Stimulated activated CD4-positive, alpha-beta T cell treated with anti-CD3 and anti-CD28 coated beads, Interleukin-15, amount 100 ng/mL, for 1 hour (primary cell): ENCODE measurements at places on chromosomes 2 and 18.

GRCh38 chr2:170747921-170748320 lies 22.3 kb upstream of the ERICH2 start:
- no peak for DNase-seq

GRCh38 chr2:237995036-237995435 lies 28.2 kb downstream of the UBE2F start:
- DNase-seq = no peak

DNA sequence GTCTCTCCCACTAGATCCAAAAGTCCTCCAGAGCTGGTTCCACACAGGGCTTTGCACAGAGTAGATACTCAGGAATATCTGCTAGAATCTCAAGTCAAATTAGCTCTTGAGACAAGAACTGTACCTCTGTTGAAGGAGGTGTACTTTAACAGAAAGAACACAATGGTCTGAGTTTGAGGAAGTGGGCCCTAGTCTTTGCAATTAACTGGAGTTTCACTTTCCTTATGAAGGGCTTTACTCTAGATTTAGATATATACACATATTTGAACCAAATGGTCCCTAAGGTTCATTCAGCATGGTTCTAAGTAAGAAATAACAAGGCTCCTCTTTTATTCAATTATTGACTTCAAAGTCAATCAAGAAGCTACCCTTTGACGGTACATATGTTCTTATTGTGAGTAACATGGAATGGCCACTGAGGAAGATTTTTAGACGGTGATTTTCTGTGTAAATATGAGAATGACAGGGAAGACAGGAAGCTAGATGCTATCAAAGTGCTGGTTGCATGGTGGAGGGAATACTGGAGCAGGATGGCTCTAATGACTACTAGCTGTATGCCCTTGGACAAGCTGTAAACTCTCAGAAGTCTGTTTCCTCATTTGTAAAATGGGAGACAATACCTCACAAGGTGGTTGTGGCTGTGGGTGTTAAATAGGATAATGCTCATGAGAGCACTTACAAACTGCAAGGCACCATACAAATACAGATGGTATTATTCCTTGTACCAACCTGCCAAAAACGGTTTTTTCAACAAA lies 73.5 kb upstream of the SERTAD2 start:
- no peak for DNase-seq

DNA sequence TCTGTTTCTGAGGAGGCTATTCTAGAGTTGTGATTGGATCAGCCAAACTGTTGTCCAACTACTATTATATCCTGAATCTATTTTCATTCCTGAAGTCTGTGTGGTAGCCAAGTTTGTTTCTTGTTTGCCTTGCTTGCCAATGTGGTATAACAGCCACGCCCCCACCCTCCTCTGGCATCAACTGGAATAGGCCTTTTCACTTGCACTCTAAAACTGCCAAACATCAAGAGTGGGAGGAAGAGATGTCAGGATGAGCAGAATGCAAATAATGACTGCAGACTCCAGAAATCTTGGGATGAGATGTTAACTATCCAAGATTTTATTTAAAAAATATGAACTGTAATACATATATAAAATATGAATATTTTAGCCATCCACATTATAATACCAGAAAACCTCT lies 246.1 kb downstream of the NRXN1 start:
- no peak for DNase-seq

DNA sequence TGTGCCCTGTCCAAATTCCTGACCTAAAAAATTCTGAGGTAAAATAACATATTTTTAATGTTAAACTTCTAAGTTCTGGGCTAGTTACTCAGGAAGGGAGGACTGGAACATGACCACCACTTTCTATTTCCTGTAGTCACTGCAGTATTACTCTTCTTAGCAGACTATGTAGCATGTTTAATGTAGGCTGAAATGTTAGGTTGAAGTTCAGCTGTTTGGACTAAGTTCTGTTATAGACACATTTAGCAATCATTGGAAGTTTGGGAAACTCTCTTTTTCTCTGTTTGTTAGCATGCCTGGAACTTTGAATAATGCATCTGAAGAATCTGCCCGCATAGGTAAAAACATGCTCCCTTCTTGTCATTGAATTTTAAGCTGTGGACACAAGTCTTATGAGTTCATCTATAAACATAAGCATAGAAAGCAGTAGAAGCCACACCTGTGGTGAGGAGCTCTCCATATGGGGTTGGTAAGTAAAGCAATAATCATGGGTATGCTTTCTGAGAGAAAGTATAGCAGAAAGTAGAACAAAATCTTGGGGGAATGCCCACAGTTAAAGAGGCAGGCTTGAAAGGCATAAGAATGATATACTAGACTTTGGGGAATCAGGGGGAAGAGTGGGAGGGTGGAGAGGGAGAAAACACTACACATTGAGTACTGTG lies 52.6 kb downstream of the IL1R2 start:
- no peak for DNase-seq
